Substantia nigra (tissue), 51 donors: ENCODE measurements at places on chromosomes 2 and 18.

- no peak for DNase-seq
Measured at GRCh38 chr2:205025580-205026240, 480.4 kb downstream of the PARD3B start.

DNA sequence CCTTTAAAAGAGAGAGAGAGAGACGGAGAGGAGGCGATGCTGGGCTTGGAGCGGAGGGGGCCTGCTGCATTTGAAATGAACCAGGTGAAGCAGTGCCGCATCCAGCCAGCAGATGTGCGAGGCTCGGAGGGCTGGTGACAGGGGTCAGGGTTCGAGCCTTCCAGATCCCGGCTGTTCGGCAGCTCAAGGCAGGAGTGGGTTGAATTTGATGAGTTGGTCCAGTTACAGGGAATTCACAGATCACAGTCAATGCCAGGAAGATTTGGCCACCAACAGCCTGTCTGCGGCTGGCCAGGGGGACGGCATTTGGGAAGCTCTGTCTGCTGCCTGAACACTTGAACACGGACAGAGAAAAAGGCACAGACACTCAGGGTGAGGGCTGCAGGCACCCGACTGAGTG, 48.6 kb downstream of the PTGR3 start:
- no peak for DNase-seq

DNA sequence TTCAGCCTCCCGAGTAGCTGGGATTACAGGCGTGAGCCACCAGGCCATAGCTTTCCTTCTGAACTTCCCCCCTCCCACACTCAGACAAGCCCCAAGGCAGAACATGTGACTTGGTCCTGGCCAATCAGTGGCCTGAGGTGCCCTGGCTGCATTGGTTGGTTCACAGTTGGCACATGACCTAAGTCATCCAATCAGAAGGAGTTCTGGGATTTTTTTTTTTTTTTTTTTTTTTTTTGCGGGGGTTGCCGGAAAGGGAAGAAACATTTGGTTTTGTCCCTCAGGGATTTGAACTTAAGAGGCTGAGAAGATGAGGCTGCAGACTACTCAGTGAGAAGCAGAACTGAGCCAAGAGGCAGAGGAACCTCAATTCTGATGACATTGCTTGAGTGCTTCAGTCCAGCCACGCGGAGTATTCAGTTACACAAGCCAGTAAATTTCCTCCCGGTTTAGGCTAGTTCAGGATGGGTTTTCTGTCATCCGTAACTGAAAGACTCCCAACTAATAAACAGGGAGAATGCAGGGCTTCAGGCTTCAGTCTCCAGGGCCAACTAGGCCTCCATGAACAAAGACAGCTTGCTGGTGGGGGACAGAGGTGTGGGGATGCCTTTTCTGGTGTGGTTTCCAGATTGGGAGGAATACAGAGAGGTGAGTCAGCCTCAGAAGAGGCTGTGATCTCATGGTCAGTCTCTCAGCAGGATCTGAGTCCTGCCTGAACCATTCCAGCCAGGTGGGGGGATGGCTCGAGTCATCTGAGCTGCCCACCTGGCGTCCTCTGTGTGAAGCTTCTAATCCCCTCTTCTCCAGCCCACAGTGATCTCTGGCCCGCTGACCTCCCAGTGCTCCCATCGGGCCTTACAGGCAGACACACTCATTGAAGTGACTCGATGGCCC, 9.2 kb downstream of the PTMA start:
- DNase-seq, result no peak

DNA sequence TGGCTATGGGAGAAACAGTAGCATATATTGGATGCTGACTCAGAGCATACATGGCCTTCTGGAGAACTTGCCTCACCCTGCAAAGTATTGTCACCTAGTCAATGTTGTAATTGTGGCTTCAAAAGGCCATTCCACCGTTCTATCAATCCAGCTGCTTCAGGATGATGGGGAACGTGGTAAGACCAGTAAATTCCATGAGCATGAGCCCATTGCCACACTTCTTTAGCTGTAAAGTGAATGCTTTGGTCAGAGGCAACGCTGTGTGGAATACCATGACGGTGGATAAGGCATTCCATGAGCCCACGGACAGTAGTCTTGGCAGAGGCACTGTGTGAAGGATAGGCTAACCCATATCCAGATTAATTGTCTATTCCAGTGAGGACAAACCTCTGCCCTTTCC, 1300.1 kb upstream of the ACVR2A start:
- DNase-seq, result no peak

DNA sequence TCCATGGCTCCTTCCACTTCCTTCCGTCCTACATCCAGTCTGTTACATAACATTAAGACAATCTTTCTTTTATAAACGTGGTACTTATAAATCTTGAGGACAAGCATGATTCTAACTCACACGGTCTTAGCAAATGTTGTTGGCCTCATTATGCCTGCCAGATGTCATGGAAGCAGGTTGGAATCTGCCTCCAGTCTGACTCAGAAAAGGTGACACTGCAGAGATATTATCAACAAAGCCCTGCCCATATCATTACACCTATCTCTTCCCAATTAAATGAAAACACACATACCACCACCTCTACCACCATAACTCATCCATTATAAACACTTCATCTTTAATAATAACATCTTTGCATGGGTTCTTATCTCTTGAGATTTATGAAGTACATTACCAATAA, 334.7 kb upstream of the CHAC2 start:
- no peak for DNase-seq

DNA sequence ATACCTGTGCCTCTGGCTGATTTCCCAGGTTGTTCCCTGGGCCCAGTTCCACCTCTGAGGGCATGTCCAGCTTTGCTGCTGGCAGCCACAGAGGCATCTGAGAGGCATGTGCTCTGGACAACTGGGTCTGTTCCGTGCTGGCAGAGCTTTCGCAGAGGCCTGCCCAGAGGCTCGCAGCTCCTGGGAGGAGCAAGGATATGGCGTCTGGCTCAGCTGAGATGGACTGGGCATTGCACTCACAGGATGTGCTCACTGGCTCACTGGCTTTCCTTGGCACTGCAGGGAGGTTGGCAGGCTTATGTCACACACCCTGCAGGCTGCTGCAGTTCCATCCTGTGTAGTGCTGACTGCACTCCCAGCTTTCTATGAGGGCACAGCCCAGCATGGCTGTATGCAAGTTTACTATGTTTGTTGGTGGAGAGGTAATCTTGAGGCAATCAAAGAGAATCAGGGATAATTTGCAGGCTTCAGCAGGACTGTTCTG, 172.3 kb downstream of the PRKCE start:
- DNase-seq, result no peak

DNA sequence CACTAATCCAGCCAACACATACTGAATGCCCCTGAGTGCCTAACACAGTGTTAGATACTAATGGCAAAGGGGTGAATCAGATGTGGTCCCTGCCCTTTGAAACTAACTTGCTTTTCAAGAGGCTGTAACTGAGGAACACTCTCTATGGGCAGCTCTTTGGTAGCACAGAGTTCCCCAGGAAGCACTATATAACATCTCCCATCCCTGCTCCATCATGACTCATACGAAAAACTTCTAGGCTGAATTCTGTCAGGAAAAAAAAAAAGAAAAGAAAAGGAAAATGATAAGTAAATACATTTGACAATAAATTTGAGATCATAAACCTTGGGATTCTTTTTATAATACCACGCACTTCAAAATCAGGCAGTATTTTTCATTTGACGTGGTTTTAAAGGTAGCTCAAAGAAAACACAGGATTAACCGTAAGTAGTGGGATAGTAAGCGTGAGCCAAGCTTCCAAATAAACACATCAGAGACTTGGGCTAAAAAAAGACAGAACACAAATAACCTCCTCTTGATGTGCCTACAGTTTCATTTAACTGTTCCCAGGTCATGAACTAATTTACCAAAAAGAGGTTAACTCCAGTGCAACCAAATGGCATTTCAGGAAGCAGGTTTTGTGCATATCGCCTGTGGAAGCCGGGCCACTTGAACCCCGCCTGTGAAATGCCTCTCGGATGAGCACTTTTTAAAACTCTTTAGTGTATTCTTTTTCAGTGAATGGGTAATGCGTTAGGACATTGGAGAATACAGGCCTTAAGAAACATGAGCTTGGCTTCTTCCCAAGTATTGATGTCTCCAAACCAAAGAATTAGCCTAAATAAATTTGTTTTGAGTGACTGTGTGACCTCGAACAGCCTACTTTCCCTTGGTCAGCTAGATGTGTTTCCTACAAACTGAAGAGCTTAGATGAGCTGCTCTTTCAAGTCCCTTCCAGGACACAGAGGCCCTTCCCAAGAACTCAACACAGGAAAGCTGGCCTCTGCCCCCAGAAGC, 42.0 kb downstream of the RDH14 start:
- DNase-seq, result no peak

- no peak for DNase-seq
Measured at GRCh38 chr2:179302764-179303571, 38.3 kb upstream of the SESTD1 start.
